ENCODE measurements at places on chromosomes 5 and 9.

DNA sequence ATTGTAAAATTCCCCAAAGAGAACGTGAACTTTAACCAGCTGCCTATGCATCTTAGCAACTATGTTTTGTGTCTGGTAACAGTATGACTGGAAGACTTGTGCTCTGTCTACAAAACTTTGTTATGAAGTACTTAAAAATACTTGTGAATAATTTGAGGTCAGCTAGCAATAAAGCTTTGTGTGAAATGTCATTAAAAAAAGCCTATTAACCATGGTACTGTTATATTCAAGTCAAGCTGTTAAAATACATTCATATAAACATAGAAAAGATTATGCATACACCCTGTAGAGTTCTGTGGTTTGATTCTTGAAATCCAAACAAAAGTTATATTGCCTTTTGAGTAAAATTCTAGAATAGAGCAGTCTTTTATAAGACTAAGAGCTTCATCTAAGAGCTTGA, 60.1 kb downstream of the VCAN start:
- DNase-seq: no peak

GRCh38 chr5:135641319-135641718, 62.5 kb upstream of the CXCL14 start:
- DNase-seq: no peak

DNA sequence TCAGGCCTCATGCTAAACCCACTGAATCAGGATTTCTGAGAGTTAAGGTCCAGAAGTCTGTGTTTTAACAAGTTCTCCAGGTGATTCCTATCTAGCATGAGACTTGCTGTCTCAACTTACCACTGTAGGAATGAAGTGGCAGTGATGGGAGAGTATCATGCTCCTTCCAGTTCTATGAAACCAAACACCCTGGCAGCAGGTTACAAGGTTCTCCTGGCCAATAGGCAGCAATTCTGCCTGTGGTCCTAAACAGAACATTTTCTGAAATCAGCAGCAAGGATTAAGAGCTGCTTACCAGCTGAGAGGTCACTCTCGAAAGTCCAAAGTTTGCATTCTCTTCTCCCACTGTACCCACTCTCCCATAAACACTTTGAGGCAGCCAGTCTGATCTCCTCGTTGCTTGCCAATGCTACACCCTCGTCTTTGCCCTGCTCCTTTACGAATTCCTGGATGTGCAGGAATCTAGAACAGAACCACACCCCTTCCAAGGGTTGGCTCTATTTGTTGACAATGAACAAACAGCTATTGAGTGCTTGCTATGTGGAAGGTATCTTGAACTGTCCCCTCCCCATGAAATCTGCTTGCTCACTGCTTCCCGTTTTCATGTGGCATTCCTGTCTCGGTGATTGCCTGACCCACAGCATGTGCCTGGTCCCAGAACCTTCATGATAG, 100.5 kb downstream of the TMEM174 start:
- DNase-seq: no peak

DNA sequence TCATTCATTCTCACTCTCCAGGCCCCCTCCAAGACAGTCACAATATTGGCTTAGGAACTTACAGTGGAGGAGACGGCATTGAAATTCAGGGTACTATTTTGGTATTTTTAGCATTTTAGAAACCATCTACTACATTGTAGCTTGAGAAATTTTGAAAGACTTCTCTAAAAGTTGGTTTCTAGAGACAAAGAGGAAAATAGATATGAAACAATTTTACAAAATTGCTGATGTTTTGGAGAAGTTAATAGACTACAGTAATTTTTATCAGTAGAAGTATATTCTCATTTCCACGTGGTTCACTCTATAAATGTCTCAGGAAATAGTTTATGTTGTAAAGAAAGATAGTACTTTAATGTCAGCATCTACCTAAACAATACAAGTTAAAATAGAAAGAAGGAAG, 63.2 kb upstream of the ZSWIM6 start:
- DNase-seq: no peak

DNA sequence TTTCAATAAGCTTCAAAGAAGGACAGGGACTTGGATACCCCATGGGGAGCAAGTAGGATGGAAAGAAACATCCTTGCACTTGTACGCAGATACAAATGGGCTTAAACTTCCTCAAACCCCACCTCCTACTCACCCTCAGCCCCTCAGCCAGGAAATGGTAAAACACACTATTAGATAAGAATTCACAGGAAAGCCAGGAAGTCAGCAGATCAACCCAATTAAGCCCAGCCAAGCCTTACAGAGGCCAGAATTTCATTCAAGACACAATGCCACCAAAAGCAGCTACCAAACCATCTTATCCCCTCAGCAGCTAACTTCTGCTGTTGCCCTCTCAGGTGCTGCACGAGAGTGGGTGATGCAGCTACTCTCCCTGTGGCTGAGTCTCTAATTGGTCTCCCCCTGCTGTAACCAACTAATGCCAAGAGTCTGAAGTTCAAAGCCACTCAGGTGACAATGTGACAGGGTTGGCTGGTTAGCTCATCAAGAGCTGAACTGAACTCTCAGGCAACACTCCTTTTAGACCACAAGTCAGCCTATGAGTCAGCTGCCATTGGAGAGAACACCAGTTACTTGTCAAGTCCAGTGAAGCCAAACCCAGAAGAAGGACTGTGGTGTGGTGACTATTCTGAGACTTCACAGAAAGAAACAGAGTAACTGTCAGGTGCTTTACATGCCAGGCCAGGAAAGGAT, 201.9 kb downstream of the ZNF608 start:
- no peak for DNase-seq

DNA sequence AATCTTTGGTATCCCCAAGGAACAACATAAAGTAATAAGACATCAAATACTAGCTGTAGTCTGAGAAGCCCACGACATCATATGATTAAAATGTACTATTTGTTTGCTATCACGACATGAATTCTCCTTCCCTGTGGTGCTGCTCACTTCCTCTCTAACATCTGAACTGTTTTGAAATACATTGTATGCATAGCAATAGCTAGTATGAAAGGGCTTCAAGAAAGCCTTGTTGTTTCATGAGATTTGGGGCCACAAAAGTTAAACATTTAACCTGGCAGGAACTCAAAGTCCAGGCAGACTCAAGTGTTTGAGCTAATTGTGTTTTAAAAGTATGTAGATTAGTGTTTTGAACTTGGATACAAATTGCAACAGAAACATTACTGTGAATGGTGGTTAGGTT, 237.4 kb upstream of the PTGER4 start:
- no peak for DNase-seq

DNA sequence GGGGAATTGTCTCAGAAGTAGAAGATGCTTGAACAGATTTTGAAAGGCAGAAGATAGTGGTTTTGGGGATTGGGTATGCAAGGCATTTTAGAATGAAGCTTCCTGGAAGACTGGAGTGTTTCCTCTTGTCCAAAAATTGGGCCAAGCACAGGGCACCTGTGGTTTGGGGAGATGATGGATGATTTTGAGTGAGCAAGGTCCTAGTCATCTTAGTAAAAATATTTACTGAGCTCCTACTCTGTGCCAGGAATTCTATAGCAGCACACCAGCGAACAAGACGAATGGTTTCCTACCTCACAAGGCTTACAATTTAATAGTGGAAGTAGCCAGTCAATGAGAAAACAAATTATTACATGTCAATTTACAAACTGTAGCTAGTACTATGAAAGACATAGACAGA, 484.4 kb upstream of the KIF2A start:
- no peak for DNase-seq

DNA sequence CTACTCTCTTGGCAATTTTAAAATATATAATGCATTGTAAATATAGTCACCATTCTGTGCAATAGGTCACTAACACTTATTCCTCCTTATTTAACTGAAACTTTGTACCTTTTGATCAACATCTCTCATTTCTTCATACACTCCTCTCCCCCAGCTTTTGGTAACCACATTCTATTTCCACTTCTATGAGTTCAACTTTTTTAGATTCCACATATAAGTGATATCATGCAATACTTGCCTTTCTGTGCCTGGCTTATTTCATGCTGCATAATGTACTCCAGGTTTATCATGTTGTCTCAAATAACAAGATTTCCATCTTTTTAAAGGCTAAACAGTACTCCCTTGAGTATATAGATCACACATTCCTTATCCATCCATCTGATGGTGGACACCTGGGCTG, 188.8 kb downstream of the NXNL2 start:
- DNase-seq: no peak

GRCh38 chr9:112091810-112092209, 83.3 kb downstream of the SUSD1 start:
- no peak for DNase-seq

GRCh38 chr5:149917073-149917676, 27.4 kb downstream of the PDE6A start:
- DNase-seq: no peak

DNA sequence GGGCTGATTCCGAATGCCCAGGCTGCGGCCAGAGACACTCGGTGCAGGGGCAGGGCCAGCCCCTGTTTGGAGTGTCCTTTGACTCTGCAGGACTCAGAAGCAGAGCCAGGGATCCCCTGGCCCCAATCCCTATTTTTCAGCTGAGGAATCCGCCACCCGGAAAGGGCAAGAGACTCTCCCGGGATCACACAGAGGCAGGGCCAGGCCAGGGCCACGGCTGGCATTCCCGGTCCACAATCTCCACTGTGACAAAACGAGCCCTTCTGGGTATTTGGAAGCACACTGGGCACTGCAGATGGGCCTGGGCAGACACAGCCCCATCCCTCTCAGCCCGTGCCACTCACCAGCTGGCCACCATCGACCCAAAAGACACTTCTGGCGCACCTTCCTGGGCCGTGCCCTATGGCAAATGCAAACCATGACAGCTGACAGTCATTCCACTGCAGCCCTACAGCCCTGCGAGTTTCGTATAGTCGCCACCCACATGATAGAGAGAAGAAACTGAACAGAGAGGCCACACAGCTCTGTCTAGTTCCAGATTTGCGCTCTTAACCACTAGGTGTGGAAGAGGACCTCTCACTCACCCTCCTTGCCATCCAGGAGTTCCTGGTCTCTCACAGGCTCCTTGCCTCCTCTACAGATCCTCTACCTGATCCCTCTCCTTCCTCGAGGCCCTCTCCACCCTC, 13.3 kb downstream of the NR5A1 start:
- no peak for DNase-seq

- no peak for DNase-seq
These were observed 481.8 kb upstream of the ARRDC3 start for GRCh38 chr5:91864962-91865361.

DNA sequence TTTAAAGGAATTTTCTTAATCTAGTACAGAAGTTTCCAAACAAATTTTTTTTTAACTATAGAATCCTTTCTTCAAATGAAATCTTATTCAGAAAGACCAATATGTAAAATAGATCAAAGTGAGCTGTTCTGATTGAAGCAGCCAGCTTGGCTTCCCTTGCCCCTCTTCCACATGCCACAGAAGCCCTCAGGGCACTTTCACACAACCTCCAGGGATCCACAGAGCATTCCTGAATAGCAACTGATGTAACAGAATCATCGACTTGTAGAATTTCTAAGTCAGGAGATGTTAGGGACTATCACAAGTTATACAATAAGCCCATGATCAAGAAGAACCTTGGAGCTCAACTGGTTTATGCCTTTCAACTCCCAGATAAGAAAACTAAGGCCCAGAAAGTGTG, 427.8 kb upstream of the C9orf72 start:
- DNase-seq: no peak

GRCh38 chr9:116942593-116943061, 255.5 kb downstream of the TRIM32 start:
- no peak for DNase-seq

DNA sequence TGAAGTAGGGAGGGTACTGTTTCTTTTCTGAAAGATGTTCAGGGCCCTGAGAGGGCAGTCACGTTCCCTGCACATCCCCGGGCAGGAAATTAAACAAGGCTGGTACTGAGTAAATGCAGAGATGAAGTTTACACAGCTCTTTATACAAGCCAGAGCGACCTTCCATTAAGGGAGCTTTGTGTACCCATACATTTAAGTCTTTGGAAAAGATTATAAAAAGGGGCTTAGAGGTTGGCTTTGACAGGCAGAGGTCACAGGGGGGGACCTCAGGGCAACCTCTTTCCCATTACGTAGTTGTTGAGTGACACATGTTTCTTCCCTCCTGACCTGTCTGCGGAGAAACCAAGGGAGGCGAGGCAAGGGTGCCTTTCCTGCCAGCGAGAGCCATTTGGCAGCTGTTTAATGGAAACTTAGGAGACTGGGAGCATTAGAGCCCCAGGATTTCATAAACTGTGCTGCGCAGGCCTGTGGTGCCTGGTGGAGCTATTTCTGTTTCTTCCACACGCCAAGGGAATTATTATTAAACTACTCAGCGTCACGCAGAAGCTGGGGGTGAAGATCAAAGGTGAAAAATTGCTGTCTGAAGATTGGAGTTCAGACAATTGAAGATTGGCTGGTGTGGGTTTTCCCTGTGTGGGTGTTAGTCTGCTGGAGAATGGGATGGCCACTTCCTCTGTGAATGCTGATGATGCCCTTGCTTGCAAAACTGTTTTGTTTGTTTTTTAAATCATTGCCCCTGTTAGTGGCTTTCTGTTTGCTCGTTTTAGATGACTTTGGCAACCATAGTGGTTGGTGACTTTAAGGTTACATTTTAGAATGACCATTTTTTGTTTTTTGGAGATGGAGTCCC, 3.2 kb upstream of the SMIM32 start:
- no peak for DNase-seq

- no peak for DNase-seq
These were observed 4.1 kb downstream of the PTGS1 start for GRCh38 chr9:122374885-122375420.

DNA sequence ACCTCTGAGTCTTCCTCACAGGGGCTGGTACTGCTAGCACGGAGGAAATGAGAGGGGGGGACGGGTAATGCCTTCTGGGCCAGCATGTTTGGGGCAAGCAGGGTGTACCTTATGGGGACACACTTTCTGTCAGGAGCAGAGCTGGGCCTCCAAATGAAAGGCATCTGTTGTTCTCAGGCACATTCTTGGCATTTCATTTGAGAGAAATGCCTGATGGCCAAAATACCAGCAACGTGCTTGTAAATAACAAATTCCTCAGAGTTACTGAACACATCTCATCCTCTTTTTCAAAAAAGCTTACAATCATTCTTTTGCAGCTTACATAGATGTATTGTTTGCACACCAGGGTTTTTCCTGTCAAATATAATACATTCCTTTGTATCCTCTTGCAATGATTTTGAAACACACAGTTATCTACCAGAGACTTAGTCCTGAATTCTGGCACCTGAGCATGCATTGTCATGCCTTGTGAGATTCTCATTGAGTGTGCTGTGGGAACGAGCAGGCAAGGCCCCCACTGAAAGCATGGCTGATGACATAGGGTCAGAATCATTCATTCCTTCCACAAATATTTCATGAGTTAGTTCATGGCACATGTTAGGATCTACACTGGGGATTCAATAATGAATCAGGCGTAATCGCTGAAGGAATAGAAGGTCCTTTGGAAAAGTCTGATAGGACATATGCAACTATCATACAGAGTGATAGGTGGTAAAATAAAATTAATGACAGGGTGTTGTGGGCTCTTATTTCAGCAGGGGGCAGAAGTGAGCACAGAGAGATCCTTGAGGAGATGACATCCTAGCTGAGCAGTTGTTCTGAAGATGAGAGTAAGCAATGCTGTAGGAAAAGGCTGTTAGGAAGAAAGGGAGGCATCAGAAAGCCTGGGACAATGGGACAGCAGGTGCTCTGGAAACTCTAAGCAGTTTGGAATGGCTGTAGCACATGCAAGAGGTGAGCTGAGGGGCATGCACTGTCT, 260.9 kb upstream of the TUT7 start:
- no peak for DNase-seq

- no peak for DNase-seq
These were observed 130.9 kb downstream of the PAPPA start for GRCh38 chr9:116284518-116284917.

- peak; percentile 16 for DNase-seq
These were observed 143.0 kb downstream of the SMARCA2 start for GRCh38 chr9:2158111-2158610.

Data from T-helper 17 cell (primary cell).